Smooth muscle cell of bladder (primary cell): ENCODE measurements at places on chromosomes 4 and X. TPM values are rescaled to one million over a fixed set of nuclear protein-coding genes. Genes with fewer than 3 reads are reported as not detected.

The TMEM144 gene
- 8.1 and 9.2 TPM in 2 replicates for total RNA-seq

The EDA gene
- total RNA-seq: 0.14 and 0.18 TPM in 2 replicates

The OPRPN gene
- not detected in 2 replicates for total RNA-seq

The FGD1 gene
- total RNA-seq: 2.0 and 3.0 TPM in 2 replicates

The CC2D2A gene
- total RNA-seq: 20.6 and 23.2 TPM in 2 replicates

The ADAM29 gene
- under 0.01 TPM in 1 of 2 replicates, not detected in the other for total RNA-seq

The SATL1 gene
- total RNA-seq: not detected in 2 replicates

The CT45A1 gene
- not detected in 2 replicates for total RNA-seq

The TBC1D9 gene
- total RNA-seq: 26.5 and 30.0 TPM in 2 replicates
